ENCODE measurements at places on chromosomes 13 and 19. TPM values are rescaled to one million over a fixed set of nuclear protein-coding genes. Genes with fewer than 3 reads are reported as not detected.
A peak's percentile ranks its signal among the peaks of the same experiment; 100 is the strongest.

DNA sequence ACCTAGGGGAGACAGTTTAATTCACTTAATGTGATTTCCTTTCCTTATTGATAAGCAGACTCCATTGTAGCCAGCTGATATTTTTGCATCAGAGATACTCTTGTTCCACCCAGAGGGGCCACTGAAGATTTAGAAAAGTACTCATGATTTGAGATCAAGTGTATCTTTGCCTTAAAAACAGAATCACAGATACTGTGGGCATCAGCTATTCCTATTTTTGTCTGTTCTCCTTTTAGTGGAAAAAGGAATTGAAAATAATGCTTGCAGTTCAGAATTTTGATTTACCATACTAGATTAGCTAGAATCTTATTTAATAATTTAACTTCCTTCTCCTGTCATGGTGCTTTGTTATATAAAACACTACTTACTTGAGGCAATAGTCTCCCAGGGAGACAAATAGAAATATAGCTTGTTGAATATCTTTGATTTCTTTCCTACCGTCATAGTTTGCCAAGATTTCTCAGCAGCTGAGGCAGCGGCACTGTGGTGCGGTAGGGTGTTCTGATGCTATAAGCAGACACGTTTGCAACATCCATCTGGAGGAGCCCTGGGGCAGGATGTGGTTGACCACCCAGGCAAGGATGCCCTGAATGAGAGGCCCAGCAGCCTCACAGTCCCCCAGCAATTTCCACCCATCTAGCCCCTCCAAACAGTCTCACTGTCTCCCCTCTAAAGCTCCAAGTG, 47.0 kb upstream of the RAP2A start:
- no peaks in the 10 kb centered on the region for H3K27me3 ChIP-seq
- H3K4me1 ChIP-seq: peaks cover 11% of the 10 kb centered on the region
- DNase-seq: no peak
- H3K36me3 ChIP-seq: peaks cover 42% of the 10 kb centered on the region
- no peak overlapping the region for H3K4me3 ChIP-seq

GRCh38 chr13:100362371-100362770, 226.2 kb downstream of the GGACT start:
- H3K4me1 ChIP-seq: peaks cover 27% of the 10 kb centered on the region
- no peaks in the 10 kb centered on the region for H3K27me3 ChIP-seq
- no peak overlapping the region for H3K27ac ChIP-seq
- peaks cover 17% of the 10 kb centered on the region for H3K36me3 ChIP-seq
- DNase-seq: no peak
- H3K4me3 ChIP-seq: no peak overlapping the region

Gene SHANK1
- total RNA-seq: 7.8 TPM

DNA sequence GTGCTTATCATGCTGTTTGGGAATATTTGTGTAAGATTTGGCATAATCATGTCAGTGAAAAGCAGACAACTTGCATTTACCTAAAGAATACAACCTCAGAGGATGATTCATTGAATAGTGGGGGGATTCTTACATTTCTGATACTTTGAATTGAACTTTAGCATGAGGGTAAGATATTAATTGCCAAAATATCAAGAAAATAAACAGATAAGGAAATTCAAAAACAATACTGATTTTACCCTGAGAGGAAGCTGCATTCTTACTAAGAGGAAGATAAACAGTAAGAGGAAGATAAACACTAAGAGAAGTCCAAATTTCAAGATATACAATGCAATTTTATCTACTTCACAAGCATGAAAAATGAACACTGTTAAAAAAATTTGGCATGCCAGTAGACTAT, 2564.3 kb upstream of the PCDH20 start:
- H3K4me3 ChIP-seq: no peak overlapping the region
- no peaks in the 10 kb centered on the region for H3K27me3 ChIP-seq
- DNase-seq: no peak
- H3K4me1 ChIP-seq: no peaks in the 10 kb centered on the region
- no peak overlapping the region for H3K27ac ChIP-seq
- H3K36me3 ChIP-seq: no peaks in the 10 kb centered on the region

DNA sequence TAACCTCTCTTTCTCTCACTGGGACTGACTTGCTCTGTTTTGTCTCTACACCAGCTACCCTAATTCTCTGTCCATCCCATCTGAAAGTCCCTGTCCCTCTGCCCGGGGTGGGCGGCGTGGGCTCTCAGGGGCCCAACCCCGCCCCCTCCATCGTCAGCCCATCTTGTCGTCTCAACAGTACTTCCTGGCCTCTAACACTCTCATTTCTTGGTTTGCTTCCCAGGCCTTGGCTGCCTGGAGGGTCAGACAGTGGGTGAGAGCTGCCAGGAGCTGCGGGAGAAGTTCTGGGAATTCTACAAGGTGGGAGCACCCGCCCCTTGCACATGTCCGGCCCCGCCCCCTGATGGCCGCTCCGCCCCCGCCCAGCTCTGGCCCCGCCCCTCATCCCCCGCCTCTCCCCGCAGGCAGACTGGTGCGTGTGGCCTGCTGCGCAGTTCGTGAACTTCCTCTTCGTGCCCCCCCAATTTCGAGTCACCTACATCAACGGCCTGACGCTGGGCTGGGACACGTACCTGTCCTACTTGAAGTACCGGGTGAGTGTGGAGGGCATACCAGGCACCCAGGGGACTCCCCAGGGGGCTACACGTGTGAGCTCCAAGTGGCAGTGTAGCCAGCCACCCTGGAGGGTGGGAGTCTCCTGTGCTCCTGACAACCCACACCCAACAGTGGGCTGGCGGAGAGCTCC, 1.7 kb downstream of the MPV17L2 start:
- H3K36me3 ChIP-seq: peaks cover 8% of the 10 kb centered on the region
- H3K27me3 ChIP-seq: no peaks in the 10 kb centered on the region
- no peak overlapping the region for H3K27ac ChIP-seq
- DNase-seq: no peak

Gene METTL21C
- total RNA-seq: not detected

DNA sequence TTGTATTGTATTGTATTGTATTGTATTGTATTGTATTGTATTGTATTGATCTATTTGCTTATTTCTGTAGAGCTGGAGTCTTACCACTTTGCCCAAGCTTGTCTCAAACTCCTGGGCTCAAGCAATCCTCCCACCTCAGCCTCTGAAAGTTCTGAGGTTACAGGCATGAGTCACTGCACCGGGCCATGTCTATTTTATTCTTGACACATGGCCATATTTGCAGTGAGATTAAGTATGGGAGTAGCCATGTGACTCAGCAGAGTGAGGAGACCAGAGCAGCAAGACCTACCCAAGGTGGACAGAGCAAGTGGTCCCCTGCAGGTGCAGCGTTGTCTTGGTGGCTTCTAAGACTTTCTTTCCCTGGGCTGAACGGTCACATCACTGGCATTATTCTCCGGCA, 49.1 kb upstream of the UBAC2 start:
- H3K4me1 ChIP-seq: peaks cover 6% of the 10 kb centered on the region
- peak overlapping the region; percentile 83 for H3K27ac ChIP-seq
- H3K4me3 ChIP-seq: no peak overlapping the region
- no peaks in the 10 kb centered on the region for H3K36me3 ChIP-seq
- no peak for DNase-seq

Gene PGLYRP2
- not detected for total RNA-seq

DNA sequence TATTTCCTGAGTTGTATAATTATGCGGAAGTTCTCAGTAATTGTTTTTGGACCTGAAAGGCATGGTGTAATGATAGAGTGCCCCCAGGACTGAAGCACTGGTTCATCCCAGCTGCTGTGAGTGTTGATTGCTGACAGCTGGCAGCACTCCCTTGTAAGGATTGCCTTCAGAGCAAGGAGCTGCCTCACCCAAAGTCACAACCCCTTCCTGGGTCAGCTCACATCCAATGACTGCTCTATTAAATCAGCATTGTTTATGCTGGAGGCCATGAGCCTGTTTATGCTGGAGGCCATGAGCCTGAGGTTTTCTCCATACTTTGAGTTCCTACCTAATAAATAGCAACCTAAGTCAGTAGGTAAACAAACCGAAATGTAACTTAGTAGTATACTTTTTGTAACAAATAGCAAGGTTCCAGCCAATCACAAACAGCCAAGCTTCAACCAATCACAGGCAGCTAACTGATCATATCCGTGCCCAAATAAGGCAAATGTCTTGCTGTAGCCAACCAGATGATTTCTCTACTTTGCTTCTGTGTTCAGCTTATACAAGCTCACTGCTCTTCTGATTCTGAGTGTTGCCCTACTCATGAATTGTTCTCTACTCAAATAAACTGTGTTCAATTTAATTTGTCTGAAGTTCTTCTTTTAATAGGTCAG, 11.7 kb upstream of the SPACA6 start:
- H3K36me3 ChIP-seq: peaks cover 4% of the 10 kb centered on the region
- no peaks in the 10 kb centered on the region for H3K4me1 ChIP-seq
- DNase-seq: no peak
- peak overlapping the region; percentile 74 for H3K27ac ChIP-seq

Gene C19orf33
- total RNA-seq: 46.8 TPM

DNA sequence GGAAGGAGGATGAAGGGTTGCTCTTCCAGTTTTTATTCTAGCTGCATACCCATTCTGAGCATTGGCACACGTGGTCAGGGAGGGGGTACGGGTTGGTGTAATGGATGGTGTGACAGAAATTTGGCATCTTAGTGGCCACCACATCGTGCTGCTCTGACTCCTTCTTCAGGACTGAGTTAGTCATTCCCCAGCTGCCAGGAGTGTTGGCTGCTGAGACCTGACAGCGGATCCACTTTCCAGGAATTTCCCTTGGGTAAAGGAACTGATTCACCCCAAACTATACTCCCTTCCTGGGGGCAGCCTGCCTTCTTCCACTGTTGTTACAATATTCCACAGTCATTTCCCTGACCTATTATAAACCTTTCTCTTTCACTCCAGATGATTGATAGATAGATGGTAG, 595.5 kb upstream of the KLHL1 start:
- no peak overlapping the region for H3K27ac ChIP-seq
- H3K27me3 ChIP-seq: peaks cover 3% of the 10 kb centered on the region
- DNase-seq: no peak
- no peaks in the 10 kb centered on the region for H3K36me3 ChIP-seq

DNA sequence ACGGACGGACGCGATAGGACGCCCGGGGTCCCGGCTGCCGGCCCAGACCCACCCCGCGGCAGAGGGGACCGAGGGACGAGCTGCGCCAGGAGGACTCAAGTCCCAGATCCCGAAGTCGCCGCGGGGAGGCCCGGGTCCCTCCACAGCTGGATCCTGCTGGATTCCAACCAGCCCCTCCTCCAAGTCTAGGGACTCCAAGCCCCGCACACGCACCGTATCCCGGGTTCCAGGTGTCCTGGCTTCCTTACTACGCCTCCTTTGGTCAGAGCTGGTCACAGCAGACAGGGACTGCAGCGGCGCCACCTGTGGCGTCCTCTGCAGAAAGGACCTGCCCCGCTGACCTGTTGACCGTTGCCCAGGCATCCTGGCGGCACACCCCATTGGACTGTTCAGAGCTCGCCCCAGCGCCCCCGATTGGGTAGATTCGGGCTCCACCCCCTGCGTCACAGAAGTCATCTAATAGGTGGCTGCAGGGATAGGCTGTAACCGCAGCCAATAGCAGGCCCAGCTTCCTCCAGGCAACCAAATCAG, 29.0 kb upstream of the ZNF709 start:
- H3K4me1 ChIP-seq: no peaks in the 10 kb centered on the region
- H3K36me3 ChIP-seq: peaks cover 12% of the 10 kb centered on the region
- no peak overlapping the region for H3K27ac ChIP-seq
- no peak for DNase-seq

GRCh38 chr19:45443462-45444317, 20.0 kb upstream of the ERCC1 start:
- H3K27me3 ChIP-seq: no peaks in the 10 kb centered on the region
- peak overlapping the region; percentile 96 for H3K27ac ChIP-seq
- H3K36me3 ChIP-seq: no peaks in the 10 kb centered on the region
- peak overlapping the region; percentile 91 for H3K4me3 ChIP-seq
- H3K4me1 ChIP-seq: peaks cover 30% of the 10 kb centered on the region
- peak; percentile 85 for DNase-seq

DNA sequence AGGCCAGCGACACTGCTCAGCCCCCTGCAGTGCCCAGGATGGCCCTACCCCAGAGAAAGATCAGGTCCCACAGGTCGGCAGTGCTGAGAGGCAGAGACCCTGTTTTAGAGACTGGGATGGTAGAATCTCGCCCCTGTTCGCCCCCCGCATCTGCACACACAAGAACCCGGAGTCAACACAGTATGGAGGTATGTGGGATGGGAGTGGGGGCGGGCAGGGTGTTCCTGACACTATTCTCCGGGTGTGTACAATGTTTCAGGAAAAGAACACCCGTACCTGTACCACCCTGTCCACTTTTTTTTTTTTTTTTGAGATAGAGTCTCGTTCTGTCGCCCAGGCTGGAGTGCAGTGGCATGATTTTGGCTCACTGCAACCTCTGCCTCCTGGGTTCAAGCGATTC, 19.3 kb downstream of the PIP5K1C start:
- no peak for DNase-seq
- H3K36me3 ChIP-seq: peaks cover 14% of the 10 kb centered on the region

Gene C19orf73
- total RNA-seq: 2.6 TPM

DNA sequence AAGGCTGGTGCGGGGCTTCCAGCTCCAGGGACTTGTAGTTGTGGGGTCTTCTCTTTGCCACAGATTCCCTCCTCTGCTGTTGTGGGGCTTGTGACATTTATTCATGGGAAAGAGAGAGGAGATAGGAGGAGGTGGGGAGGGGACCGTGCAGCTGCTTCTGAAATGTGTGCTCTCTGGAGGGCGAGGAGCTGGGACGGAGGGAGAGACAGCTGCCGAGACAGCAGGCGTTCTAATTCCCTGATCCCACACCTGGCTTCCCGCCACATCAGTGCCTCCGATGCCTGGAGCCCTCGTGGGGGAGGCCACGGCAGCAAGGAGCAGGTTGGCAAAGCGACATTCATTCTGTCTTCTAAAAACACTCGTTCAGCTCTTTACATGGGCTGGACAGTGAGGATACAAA, 164.4 kb downstream of the USP12 start:
- no peaks in the 10 kb centered on the region for H3K4me1 ChIP-seq
- H3K4me3 ChIP-seq: peak overlapping the region; percentile 78
- DNase-seq: no peak
- peaks cover 65% of the 10 kb centered on the region for H3K27me3 ChIP-seq
- no peaks in the 10 kb centered on the region for H3K36me3 ChIP-seq

Gene IZUMO2
- total RNA-seq: not detected

DNA sequence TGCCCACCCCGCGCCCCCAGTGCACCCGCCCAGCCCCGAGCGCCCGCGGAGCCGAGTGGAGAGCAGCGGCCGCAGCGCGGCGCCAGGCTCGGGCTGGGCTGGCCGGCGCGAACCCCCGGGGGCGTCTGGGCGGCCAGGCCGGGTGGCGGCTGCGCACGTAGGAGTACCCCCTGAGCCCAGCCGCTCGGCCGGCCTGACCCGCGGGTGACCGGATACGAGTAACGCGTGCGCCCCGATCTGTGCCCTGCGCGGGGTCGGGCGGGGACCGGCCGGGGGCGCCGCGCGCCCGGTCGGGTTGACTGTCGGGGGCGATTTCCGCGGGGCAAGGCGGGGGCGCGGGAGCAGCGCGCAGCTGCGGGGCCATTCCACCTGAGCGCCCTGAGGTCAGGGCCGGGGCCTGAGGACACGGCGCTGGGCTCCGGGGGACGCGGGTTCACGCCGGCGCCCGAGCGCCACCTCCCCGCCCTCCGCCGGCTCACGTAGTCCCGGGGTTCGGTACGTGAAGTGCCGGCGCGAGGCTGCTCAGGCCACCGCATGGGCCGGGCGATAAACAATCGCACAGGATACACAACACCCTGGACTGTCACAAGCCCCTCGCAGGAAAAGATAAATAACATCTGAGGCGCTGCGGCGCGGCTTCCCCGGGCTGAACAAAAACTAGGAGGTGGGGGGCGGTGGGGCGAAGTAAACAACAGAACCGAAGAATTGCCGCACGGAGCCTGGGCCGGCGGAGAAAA, 37.6 kb upstream of the FLT1 start:
- peak overlapping the region; percentile 79 for H3K4me3 ChIP-seq
- H3K27me3 ChIP-seq: peaks cover 52% of the 10 kb centered on the region
- no peaks in the 10 kb centered on the region for H3K4me1 ChIP-seq
- peaks cover 3% of the 10 kb centered on the region for H3K36me3 ChIP-seq
- DNase-seq: no peak
- H3K27ac ChIP-seq: no peak overlapping the region
